HCT116 (cell line): ENCODE measurements at places on chromosomes 11 and 22. TPM values are rescaled to one million over a fixed set of nuclear protein-coding genes. Genes with fewer than 3 reads are reported as not detected.

GRCh38 chr11:94472916-94473799, 20.5 kb downstream of the MRE11 start:
- H3K27me3 ChIP-seq, result no peaks in the 10 kb centered on the region
- H3K4me3 ChIP-seq, result no peak overlapping the region
- H3K4me1 ChIP-seq, result no peaks in the 10 kb centered on the region
- no peak for DNase-seq
- peaks cover 6% of the 10 kb centered on the region; the same call in 1 of the 2 replicates for H3K36me3 ChIP-seq
- no peak overlapping the region for H3K27ac ChIP-seq

- no peak overlapping the region for H3K4me3 ChIP-seq
- no peaks in the 10 kb centered on the region for H3K27me3 ChIP-seq
- no peak for DNase-seq
- H3K36me3 ChIP-seq, result no peaks in the 10 kb centered on the region
- peaks cover 14% of the 10 kb centered on the region for H3K4me1 ChIP-seq
Measured at GRCh38 chr11:95254716-95255115, 23.7 kb upstream of the SESN3 start.

- H3K36me3 ChIP-seq, result no peaks in the 10 kb centered on the region
- no peak overlapping the region for H3K27ac ChIP-seq
- H3K27me3 ChIP-seq, result no peaks in the 10 kb centered on the region
Measured at GRCh38 chr11:61091373-61092279, 10.7 kb upstream of the CD5 start.

Gene CFAP300
- total RNA-seq, result not detected

DNA sequence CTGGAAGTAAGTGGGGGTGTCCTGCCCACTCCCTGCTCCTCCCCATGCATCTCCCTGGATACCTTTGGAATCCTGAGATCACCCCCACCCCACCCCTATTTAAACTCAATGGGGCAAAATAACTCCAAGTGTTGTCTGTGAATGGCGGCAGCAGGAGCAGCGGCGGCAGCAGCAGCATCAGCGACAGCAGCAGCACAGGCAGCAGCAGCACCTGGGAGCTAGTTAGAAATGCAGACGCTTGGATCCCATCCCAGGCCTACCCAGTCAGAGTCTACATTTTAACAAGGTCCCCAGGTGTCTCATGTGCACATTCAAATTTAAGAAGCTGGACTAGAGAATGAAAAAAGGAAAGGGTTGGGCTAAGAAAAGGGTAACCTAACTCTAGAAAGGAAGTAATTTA, 82.6 kb downstream of the SEZ6L start:
- no peak overlapping the region for H3K27ac ChIP-seq
- peaks cover 53% of the 10 kb centered on the region for H3K27me3 ChIP-seq
- H3K4me3 ChIP-seq, result no peak overlapping the region
- H3K4me1 ChIP-seq, result no peaks in the 10 kb centered on the region

DNA sequence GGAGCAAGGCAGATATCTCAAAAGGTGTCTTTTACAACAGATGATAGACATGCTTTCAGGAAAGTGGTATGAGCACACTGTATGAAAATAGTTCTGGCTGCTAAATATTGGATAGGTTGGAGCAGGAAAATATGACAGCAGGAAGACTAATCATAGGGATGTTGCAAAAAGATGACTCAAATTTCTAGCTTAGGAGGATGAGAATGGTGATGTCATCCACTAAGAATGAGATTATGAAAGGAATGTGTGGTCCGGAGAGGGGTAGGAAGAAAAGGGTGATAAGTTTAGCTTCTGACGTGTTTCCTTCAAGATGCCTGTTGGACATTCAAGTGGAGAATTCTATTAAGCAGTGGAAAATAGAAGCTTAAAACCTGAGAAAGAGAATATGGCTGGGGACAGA, 46.4 kb downstream of the RCN1 start:
- peak; percentile 34 for DNase-seq
- no peaks in the 10 kb centered on the region for H3K27me3 ChIP-seq
- peaks cover 14% of the 10 kb centered on the region for H3K4me1 ChIP-seq
- no peak overlapping the region for H3K27ac ChIP-seq
- H3K36me3 ChIP-seq, result no peaks in the 10 kb centered on the region

DNA sequence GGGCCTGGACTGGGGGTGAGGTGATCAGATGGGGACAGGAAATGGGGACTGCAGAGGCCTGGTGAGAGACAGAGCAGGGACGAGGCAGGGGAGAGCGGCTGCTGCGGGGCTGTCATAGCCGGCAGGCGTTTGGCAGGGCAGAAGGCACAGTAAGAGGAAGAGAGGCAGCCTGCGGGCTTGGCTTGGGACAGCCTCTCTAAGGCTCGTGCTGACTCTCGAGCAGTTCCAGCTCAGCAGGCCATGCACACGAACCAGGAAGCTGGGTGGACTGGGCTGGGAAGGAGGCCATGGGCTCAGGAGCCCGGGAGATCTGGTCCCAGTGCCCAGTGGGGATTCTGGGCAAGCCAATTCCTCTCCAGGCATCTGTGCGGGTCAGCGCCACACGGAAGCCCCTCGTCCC, 19.6 kb upstream of the EIF3D start:
- no peak for DNase-seq
- peaks cover 5% of the 10 kb centered on the region; the same call in 1 of the 2 replicates for H3K27me3 ChIP-seq
- no peak overlapping the region for H3K27ac ChIP-seq
- H3K4me3 ChIP-seq, result no peak overlapping the region
- H3K36me3 ChIP-seq, result no peaks in the 10 kb centered on the region

DNA sequence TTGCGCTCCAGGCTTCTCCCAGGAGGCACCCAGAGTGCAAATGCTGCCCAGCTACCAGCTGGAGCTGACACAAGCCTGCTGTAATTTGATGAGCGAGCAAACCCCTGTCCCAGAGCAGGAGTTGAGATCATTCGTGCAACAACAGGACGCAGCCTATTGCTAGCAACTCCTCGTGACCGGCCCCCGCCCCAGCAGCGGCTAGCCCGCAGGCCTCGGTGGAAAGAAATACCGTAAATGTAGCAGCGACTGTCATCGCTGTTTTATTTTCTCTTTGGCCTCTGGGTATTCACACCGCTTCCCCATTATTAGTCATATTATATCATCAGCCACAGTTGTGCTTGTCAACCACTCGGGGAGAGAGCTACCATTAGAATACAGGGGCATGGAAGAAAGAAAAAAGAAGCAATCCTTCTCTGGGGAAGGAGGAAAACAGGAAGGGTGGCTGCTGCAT, 59.2 kb upstream of the ATXN10 start:
- no peak overlapping the region for H3K4me3 ChIP-seq
- no peak overlapping the region for H3K27ac ChIP-seq
- no peaks in the 10 kb centered on the region for H3K36me3 ChIP-seq
- no peaks in the 10 kb centered on the region for H3K27me3 ChIP-seq
- peaks cover 26% of the 10 kb centered on the region for H3K4me1 ChIP-seq

- H3K4me1 ChIP-seq, result no peaks in the 10 kb centered on the region
- H3K27ac ChIP-seq, result no peak overlapping the region
- no peaks in the 10 kb centered on the region for H3K36me3 ChIP-seq
- DNase-seq, result no peak
- no peak overlapping the region for H3K4me3 ChIP-seq
Measured at GRCh38 chr22:46129390-46130041, 20.8 kb upstream of the PPARA start.

Gene TMPRSS5
- total RNA-seq, result 0.71 TPM

Gene IGSF9B
- 12.4 TPM for total RNA-seq

DNA sequence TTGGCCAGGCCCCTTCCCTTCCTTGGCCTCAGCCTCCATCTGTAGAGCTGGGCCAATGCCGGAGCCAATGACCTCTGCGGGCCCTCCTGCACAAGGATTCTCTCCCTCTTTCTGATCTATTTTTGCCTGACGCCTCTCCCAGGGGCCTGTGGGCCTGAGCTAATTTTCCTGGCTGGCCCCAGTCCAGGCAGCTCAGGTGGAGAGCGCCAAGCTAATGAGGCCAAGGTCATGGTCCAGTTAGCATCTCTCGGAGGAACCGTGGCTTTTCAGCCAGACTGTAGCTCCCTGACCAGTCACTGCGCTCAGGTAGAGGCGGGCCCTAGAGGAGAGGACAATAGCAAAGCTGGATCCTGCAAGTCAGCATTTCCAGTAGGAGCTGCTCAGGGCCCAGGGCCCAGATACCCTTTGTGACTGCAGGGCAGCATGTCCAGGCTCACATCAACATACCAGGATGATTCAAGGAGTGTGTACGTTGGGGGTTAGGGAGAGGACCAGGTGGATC, 43.5 kb downstream of the APOL3 start:
- H3K4me1 ChIP-seq, result no peaks in the 10 kb centered on the region
- H3K4me3 ChIP-seq, result no peak overlapping the region
- no peaks in the 10 kb centered on the region for H3K36me3 ChIP-seq
- H3K27ac ChIP-seq, result no peak overlapping the region
- no peaks in the 10 kb centered on the region for H3K27me3 ChIP-seq

DNA sequence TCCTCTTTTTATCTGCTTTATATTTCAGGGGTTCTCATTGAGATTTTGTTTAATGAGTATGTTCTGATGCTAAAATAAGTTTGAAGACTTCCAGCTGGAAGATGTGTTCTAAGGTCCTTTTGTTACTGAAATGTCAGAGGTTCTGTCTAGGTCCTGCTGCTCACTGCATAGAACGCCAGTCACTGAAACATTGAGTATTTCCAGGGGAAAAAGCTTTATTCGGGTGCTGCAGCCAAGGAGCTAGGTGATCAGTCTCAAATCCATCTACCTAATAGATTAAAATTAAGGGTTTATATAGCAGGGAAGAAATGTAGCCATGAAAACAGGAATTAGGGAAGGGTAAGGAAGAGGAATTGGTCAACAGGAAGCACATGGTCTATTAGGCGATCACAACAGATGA, 19.7 kb downstream of the SVIP start:
- H3K4me3 ChIP-seq, result no peak overlapping the region
- no peaks in the 10 kb centered on the region for H3K4me1 ChIP-seq
- H3K27ac ChIP-seq, result no peak overlapping the region
- H3K36me3 ChIP-seq, result no peaks in the 10 kb centered on the region
- no peak for DNase-seq

- no peak for DNase-seq
- H3K27me3 ChIP-seq, result no peaks in the 10 kb centered on the region
- H3K4me1 ChIP-seq, result peaks cover 7% of the 10 kb centered on the region; the same call in 1 of the 2 replicates
- H3K4me3 ChIP-seq, result peak overlapping the region; percentile 86
Measured at GRCh38 chr11:65083134-65083833, 556 bp downstream of the CDCA5 start.

- H3K4me3 ChIP-seq, result no peak overlapping the region
- no peak for DNase-seq
- H3K27ac ChIP-seq, result no peak overlapping the region
- H3K27me3 ChIP-seq, result no peaks in the 10 kb centered on the region
Measured at GRCh38 chr22:46148816-46149511, 1.4 kb upstream of the PPARA start.

DNA sequence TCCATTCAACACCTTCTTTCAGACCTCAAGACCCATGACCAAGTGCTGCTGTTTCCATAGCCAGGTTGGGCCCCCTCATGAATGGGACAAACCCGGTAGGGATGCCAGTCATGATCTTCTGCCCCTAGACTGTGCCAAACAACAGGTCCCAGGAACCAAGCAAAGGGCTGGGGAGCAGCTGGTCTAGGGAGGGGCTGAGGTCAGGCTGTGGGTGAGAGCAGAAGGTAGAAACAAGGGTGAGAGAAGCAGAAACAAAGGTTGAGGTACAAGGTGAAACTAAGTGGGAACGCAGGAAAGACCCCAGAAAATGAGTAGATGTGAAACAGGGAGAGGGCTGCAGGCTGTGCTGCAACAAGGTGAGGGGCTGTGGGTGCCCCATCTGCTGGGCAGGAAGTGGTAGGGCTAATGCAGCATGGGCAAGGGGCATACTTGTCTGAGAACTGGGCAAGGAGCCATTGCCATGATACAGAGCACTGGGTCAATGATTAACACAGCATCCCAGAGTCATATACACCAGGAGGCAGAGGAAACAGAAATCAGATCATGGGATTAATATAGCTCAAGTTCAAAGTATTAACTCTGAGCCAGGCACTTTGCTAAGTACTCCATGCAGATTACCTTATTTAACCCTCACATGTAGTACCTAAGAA, 45.9 kb downstream of the SLC1A2 start:
- no peak overlapping the region for H3K4me3 ChIP-seq
- no peak for DNase-seq
- H3K27me3 ChIP-seq, result no peaks in the 10 kb centered on the region
- peaks cover 12% of the 10 kb centered on the region for H3K4me1 ChIP-seq
